T-helper 1 cell (primary cell): ENCODE measurements at places on chromosomes 5 and 9.
A peak's percentile ranks its signal among the peaks of the same experiment; 100 is the strongest.

DNA sequence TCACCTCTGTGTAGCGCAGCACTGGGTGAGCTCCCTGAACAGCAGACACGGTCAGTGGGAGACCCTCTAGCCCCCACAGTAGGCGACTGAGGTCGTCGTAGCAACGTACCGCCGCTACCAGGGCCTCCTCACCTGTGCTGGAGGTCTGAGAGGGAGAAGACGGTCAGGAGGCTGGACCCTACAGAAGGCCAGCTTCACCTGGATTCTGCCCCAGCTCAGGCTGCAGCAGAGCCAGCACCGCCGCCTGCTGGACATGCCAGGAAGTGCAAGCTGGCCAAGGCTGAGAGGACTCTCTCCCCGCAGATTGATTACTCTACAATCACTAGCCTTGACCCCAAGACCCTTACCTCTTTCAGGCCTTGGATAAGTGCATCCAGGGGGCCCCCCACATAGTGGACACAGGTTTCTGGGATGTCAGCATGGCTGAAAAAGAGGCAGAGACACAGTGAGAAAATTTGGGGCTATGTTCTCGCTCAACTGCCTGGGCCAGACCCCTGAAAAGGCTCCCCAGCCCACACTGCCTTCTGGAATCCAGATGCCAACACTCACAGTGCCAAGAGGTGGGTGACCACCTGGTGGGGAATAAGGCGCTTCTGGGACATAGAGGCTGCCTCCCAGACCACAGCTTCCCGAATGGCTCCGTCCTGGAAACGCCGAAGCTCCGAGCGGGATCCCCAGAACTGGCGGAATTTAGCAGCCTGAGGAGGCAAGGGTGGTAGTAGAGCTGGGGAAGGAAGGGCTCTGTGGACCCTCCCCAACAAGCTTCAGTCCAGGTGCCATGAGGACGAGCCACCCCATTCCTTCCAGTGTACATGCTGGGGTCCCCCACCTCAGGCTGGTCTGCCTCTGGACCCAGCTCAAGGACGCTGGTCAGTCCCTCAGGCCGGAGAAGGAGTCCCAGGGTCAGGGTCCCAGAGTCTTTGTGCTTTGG is 6.9 kb downstream of the NOL6 start:
- peak; percentile 51 for DNase-seq

- DNase-seq: no peak
These were observed 30.2 kb upstream of the BASP1 start for GRCh38 chr5:17187011-17187785.

GRCh38 chr9:15711931-15712330 is 159.1 kb downstream of the CCDC171 start:
- DNase-seq: no peak

DNA sequence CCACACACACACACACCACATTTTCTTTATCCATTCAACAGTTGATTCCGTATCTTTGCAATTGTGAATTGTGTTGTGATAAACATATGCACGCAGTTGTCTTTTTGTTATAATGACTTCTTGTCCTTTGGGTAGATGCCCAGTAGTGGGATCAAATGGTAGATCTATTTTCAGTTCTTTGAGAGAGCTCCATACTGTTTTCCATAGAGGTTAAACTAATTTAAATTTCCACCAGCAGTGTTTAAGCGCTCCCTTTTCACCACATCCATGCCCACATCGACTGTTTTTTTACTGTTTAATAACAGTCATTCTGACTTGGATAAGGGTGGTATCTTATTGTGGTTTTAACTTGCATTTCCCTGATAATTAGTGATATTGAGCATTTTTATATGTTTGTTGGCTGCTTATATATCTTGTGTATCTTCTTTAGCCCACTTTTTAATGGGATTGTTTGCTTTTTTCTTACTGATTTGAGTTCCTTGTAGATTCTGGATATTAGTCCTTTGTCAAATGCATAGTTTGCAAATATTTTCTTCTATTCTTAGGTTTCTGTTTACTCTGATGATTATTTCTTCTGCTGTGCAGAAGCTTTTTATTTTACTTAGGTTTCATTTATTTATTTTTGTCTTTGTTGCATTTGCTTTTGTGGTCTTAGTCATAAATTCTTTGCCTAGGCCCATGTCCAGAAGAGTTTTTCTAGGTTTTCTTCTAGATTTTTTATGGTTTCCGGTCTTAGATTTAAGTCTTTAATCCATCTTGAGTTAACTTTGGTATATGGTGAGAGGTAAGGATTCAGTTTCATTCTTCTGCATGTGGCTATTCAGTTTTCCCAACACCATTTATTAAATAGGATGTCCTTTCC is 82.4 kb downstream of the SH3RF2 start:
- no peak for DNase-seq

- DNase-seq: no peak
These were observed 209.0 kb downstream of the ALDH1A1 start for GRCh38 chr9:72743836-72744235.

GRCh38 chr9:10700915-10701314 is 88.1 kb upstream of the PTPRD start:
- DNase-seq: no peak

GRCh38 chr5:159735749-159736660 is 180.3 kb upstream of the ADRA1B start:
- DNase-seq: no peak

GRCh38 chr5:63245271-63245670 is 666.7 kb downstream of the LRRC70 start:
- DNase-seq: no peak

- peak; percentile 36 for DNase-seq
These were observed 59.2 kb upstream of the CLINT1 start for GRCh38 chr5:157917899-157918809.

- no peak for DNase-seq
These were observed 145.7 kb downstream of the ACER2 start for GRCh38 chr9:19554529-19554928.

GRCh38 chr9:38023661-38024035 is 45.4 kb downstream of the SHB start:
- DNase-seq: no peak

DNA sequence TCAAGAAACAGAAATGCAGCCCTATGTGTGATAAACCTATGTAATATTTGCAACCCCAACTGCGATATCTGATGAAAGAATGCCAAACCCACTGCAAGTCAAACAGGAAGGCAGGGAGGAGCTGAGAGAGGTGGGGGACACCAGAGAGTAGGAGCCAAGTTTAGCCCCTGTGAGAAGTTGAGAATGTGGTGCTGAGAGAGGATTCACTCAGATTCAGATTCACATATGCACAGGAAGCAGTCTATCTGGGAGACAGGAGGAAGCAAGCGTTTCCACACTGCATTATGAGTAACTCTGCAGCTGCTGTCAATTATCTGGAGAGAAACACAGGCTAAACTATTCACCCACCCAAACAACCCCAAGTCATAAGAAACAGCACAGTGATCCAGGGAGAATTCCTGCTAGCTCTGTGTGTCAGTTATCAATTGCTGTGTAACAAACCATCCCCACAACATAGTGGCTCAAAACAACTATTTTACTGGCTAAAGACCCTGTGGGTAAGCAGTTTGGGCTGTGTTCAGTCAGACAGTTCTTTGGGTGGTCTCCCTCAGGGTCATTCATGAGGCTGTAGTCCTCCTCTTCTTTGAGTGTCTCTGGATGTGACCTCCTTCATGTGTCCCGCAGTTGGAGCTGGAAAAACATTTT is 161.9 kb upstream of the RAI14 start:
- no peak for DNase-seq

DNA sequence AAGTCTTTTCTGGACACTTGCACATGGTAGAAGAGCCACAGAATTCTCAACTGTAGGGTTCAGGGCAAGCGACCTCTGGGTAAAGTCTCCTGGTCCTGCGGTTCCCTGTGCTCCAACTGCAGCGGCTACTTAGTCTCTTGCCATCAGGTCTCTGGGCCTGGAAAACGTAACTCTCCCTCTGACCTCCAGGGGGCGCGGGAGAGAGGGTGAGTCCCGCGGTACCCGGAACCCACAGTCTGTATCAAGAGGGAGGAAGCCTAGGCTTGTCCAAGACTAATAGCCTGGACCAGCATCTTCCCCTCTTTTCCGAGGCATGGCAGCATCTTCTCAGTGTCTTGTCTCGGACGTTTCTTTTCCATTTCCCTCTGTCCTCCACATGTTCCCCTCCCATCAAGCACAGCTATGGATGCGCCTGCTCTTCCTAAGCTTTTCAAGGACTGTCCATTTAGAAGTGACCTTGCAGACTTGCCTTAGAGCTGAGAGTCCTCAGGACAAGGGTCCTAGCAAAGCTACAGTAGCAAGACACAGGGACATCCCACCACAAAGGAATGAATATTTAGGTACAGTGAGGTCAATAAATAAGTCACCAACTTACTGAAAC is 59.3 kb downstream of the FSTL4 start:
- DNase-seq: peak; percentile 43

- DNase-seq: no peak
These were observed 1913.7 kb upstream of the WWC1 start for GRCh38 chr5:166377756-166378155.

DNA sequence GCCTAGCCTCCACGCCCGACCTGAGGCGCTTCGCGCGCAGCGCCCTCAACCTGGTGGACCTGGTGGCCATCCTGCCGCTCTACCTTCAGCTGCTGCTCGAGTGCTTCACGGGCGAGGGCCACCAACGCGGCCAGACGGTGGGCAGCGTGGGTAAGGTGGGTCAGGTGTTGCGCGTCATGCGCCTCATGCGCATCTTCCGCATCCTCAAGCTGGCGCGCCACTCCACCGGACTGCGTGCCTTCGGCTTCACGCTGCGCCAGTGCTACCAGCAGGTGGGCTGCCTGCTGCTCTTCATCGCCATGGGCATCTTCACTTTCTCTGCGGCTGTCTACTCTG is 1.4 kb downstream of the KCNV2 start:
- DNase-seq: no peak
